ENCODE measurements at places on chromosomes 2 and 18.

DNA sequence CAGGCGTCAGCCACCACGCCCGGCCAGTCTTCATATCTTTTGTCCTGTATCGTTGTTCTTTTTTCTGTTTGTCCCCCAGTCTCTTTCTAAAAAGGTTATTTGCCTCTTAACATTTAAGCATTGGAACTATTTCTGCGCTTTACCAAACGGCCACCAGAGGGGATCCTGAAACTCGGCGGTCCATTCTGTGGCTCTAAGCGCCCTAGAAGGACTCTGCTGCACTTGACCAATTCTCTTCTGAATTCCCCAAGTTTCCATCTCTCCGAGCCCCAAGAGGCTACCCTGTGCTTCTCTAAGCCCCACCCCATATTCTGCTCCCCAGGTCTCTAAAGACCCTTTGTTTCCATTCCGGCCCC is 33.1 kb upstream of the REG3G start:
- DNase-seq = peak; percentile 31

DNA sequence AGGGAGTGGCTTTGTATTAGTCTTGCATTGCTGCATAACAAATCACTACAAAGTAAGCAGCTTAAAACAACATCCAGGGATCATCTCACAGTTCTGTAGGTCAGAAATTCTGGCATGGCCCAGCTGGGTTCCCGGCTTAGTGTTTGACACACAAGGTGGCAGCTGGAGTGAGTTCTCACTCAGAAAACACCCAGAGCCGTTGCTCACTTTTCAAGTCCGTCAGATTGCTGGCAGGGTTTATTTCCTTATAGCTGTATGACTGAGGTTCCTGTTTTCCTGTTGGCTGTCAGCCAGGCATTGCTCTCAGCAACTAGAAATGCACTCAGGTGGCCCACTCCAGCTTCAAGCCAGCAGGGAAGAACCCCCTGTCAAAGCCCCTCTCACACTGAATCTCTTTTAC is 324.1 kb downstream of the CCDC178 start:
- DNase-seq = no peak

DNA sequence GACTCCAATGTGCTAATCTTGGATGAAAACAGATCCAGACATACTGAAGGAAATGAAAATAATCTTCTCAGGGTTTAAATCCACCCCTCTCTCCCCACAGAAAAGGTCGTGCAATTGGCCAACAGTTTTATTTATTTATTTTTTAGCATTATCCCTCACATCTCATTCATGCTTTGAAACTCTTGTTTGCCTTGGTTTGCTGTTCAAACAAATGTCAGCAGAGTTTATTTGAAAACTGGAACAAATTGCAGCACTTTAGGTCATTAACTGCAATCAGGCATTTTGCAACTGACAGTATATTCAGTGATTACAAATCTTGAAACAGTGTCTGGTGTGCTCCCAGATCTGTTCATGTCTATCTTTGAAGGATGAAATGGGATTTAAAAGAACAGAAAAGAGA is 220.6 kb downstream of the SLC4A10 start:
- DNase-seq = no peak

GRCh38 chr18:42781298-42781815 is 334.1 kb downstream of the RIT2 start:
- DNase-seq = no peak

GRCh38 chr2:196415384-196415783 is 224.1 kb upstream of the CCDC150 start:
- DNase-seq = no peak

- DNase-seq = peak; percentile 28
These were observed 662.1 kb downstream of the LRP1B start for GRCh38 chr2:141468761-141469160.

DNA sequence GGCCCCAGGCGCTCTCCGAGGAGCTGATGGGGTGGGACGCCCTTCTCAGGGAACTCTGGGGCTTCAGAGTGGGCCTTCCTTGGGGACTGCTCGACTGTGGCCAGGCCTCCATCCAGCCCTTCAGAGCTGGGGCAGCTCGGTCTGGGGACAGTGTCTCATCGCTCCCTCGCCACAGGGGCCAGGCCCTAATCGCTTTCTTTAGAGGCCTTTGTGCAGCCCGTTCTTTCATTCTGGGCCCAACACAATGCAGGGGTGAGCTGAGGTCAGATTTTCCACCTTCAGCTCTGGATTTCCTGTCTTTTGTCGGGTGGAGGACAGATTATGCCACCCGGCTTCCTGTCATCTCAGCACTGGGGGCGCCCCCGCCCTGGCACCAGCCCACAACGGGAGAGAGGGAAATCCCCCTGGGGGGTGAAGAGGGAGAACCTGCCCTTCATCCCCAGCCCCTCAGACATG is 25.2 kb downstream of the MYCN start:
- DNase-seq = no peak

DNA sequence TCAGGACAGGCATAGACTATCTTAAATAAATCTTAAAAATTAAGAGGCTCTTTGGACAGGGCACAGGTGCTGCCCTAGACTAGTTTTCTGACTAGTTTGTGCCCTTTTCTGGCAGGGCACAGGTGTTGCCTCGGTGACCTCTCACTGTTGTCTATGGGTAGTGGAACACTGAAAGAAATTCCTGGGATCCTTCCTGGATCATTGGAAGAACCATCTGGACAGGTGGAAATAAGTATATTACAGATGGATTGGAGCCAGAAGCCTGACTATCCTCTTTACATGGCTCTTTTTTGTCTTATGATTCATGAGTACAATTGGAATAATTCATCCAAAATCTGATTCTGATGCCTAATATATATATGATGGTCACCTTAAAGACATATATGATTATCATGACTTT is 286.6 kb downstream of the RIT2 start:
- DNase-seq = no peak

DNA sequence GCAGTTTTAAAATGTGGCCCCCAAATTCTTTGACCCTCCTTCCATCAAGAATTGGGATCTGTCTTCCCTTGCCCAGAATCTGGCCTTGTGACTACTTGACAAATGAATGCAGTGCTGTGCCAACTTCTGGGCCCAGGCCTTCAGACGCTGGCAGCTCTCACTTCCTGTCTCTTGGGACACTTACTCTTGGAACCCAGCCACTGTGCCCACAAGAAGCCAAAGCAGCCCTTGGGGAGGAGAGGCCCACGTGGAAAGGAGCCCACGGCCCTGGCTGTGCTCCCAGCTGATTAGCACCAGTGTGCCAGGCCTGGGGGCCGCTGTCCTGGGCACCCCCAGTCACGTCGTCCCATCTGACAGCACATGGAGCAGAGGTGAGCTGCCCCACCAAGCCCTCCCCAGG is 56.6 kb downstream of the RPL37A start:
- DNase-seq = no peak

GRCh38 chr2:231614559-231615057 is 21.9 kb downstream of the TEX44 start:
- no peak for DNase-seq

GRCh38 chr2:227617316-227618230 is at the start of gene SCYGR4:
SCYGR4 (plus strand) TSS chr2:227617498; CDS start chr2:227617498, 0 bp downstream.
- no peak for DNase-seq

DNA sequence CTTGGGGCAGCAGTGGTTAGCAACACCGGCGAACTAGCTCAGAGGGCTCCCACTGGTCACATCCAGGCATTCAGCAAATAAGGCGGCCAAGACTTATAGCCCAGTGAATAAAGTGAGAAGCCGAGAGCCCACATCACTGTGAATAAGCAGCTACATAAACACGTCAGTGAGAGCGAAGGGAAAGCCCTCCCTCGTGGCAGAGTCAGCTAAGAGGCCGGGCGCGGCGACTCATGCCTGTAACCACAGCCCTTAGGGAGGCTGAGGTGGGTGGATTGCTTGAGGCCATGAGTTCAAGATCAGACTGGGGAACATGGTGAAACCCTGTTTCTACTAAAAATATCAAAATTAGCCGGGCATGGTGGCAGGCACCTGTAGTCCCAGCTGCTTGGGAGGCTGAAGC is 5.2 kb downstream of the D2HGDH start:
- DNase-seq = no peak

- DNase-seq = no peak
These were observed 33.9 kb downstream of the RAB31 start for GRCh38 chr18:9741793-9742523.

All from renal pelvis (tissue), 12 donors.